ENCODE measurements at places on chromosomes 4 and X.

- DNase-seq = peak; percentile 76
Observed at GRCh38 chr4:129095811-129096454, at the start of gene C4orf33. Gene C4orf33, plus strand, starts transcription at chr4:129096152. Its CDS starts 6,459 bp downstream, at chr4:129102611.

GRCh38 chr4:1329408-1330371 is 17.3 kb upstream of the UVSSA start:
- no peak for DNase-seq

DNA sequence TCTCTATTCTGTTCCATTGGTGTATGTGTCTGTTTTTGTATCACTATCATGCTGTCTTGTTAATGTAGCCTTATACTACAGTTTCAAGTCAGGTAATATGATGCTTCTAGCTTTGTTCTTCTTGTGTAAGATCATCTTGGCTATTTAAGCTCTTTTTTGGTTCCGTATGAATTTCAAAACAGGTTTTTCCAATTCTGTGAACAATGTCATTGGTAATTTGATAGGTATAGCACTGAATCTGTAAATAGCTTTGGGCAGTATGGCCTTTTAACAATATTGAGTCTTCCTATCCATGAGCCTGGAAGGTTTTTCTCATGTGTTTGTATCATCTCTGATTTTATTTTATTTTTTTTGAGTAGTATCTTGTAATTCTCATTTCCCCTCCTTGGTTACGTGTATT is 94.3 kb downstream of the ANAPC10 start:
- no peak for DNase-seq

DNA sequence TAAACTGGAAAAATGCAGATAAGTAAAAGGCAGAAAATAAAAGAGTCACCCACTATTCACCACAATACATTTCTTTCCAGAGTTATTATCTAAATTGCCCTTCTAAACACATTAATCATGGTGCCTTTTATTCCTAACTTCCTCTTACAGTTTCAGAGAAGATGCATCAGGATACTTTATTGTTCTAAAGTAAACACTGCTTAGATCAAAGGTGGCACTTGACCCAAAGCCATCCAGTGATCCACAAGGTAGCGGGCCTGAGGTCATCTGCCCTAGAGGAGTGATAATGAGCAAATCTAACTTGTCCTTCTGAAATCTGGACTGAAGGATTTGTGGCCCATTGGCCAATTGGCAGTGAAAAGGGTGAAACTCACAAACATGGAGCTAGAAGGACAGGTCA is 12.0 kb upstream of the TMEM154 start:
- DNase-seq = no peak

DNA sequence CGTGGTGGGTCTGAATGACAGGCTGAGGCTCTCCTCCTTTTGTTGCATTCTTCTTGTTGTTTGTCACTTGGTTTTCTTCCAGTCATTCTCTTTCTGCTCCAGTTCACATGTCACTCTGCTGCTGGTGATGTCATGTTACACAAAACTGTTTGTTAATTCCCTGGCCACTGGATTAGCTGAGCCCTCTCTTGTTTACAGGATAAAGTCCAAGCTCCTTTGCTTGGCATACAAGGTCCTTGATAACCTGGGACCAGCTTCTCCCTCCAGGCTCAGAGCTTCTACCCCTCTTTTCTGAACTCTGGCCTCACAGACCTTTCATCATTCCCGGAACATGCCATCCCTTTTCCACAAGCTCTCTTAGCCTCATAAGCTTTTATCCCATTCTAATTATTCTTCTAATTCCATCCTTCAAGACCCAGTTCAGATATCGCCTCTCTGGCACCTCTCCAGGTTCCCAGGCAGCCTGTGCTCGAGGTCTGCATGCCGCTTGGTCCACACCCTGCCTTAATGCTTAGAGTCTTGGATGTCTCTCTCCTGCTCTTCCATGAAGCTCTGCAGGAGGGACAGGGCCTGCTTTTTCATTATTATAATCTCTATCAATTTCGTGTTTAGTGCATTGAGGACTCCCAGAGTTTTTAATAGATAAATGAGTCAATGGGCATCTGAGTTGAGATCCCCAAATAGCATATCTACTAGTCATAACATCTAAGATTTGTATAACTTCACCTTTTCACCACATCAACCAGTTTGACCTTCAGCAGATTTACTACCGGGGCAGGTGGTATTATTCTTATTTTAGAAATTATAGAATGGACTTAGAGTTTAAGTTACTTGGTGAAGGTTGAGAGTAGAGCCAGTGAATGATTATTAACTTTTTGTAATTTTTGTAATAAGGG is 98.7 kb downstream of the TMEM131L start:
- DNase-seq = no peak

DNA sequence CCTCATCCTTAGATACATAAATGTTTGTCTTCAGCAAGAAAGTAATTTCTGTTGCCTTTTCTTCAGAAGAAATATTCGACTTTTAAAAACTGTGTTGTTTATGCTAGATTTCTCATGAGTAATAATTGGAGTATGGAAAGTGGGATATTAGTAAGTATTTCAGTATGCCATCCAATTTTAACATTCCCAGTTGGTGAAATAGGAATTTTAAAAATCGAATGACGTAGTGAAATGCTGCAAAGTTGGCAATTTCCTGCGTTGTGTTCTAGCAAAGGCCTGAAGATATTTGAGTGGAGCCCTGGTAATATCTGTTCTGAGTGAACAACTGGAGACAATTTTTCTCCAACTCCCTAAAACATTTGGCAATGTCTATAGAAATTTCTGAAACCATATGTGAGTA is 190.1 kb downstream of the ZNF330 start:
- no peak for DNase-seq

DNA sequence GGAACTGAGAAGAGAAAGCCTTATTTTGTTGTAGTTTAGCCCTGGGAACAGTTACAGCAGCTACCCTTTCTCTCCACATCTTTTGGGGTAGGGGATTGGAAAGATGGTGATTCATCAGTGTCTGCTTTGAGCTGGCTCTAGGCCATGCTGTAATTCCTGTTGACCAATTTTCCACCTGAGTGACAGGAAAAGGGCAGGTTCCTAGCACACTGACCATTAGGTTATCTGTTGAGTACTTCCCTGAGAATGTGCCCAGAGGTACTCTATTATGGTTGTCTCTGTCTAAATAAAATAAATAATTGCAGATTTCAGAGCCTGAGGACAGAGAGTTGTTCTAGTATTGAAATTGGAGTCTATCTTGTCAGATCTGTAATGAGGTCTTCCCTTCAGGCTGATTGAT is 109.0 kb downstream of the ENOX2 start:
- no peak for DNase-seq

GRCh38 chr4:170497689-170498088 is 407.9 kb upstream of the AADAT start:
- DNase-seq = no peak

- no peak for DNase-seq
Observed at GRCh38 chrX:153433781-153434285, 12.0 kb downstream of the TREX2 start.

GRCh38 chr4:169070071-169070894 is 60.2 kb upstream of the CBR4 start:
- peak; percentile 73 for DNase-seq

DNA sequence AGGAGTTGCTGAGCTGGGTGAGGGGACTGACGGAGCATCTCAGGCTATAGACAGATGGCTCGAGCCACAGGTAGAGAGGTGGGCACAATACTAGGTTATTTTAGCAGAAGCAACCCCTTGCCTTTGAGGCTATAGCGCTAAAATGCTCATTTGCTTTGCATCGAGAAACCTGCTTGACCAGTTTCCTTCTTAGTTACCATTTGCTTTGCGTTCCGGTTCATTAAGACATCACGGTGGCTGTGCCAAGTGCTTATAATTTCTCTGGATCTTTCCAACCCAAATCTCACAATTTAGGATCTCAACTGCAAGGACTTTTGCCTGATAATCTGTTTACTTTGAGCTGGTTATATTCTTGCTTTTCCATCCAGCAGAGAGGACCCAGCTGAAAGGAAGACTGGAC is 40.8 kb downstream of the DLG3 start:
- DNase-seq = no peak

DNA sequence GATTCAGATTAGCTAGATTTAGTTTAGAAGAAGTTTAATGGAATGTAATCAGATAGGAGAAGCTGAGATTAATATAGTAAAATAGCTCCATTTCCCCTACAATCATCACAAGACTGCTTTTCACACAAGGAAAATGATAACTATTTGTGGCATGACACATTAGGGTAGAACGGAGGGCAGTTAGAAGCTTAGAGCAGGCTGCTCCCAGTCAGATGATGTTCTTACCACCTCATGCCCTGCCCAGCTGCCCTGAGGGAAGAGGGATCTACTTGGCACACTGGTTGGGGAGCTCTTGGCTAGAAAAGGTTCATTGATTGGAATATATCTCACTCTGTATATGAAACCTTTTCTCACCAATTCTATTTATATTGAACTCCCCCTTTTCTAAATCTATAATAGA is 180.7 kb upstream of the IL15 start:
- no peak for DNase-seq

DNA sequence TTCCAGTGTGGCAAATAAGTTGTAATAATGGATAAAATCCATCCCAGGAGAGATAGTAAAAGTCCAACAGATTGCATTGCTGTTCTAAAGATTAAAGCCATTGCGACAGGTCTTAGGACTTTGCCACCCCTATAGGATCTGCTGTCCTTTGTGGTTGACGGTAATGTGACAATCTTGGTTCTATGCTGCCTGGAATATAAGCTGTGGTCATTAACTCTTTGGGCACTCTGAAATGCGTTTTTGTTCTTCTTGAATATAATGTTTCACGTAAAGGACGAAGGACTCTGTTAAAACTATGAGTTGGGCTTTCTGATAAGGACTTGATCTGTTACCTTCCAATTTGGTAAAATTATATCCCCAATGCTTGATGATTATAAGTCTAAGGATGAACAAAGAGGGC is at the start of gene CLDN24:
CLDN24 (minus strand) TSS at position 101 of the 400 bp plus-strand sequence; CDS start at position 101, 0 bp downstream.
- DNase-seq = no peak

DNA sequence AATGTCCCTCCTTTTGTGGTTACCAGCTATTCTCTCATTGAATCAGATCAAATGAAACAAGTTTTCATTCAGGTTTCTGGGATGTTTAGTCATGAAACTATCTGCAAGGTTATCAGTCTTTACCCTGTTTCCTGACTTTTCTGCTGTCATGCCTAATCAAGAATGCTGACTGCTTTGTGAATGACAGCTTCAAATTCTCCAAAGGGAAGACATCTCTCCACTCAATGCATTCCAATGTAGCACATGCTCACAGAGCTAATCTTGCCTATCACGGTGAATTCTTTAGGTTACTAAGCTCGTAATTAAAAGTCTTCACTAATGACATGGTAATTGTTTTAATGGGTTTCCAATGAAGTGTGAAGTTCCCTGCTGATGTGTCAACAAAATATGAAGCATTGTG is 1068.5 kb downstream of the PCDH7 start:
- DNase-seq = no peak

GRCh38 chr4:151649479-151649878 is 111.3 kb downstream of the GATB start:
- no peak for DNase-seq

DNA sequence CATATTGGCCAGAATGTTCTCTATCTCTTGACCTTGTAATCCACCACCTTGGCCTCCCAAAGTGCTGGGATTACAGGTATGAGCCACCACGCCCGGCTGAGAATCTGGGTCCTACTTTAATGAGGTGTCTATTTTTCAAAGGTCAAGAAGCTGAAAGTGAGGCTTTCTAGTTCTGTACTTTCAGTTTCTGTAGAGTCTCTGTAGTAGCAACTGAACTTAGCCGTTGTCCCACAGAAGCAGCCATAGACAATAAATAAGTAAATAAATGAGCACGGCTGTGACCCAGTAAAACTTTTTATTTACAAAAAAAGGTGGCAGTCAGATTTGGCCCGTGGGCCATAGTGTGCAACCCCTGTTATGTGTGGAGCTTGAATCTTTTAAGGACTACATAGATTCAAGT is 92.0 kb downstream of the FNIP2 start:
- DNase-seq = no peak

DNA sequence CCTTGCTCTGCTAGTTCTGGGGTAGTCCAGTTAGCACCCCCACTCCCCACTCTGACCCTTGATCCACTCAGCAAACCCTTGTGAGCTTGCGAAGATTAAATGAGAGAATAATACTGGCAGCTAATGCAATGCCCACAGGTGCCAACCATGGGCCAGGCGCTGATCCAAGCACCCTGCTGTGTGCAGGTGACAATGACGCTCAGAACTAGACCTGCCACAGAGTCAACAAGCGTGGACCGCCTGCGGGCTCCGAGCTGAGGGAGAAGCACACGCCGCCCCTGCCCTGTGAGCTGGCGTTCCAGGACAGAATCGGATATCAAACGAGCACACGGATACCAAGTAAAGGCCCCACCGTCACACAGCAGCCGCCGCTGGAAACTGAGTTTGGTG is 129.2 kb downstream of the FAM53A start:
- no peak for DNase-seq

GRCh38 chr4:83080561-83080960 is 34.0 kb downstream of the PLAC8 start:
- no peak for DNase-seq

DNA sequence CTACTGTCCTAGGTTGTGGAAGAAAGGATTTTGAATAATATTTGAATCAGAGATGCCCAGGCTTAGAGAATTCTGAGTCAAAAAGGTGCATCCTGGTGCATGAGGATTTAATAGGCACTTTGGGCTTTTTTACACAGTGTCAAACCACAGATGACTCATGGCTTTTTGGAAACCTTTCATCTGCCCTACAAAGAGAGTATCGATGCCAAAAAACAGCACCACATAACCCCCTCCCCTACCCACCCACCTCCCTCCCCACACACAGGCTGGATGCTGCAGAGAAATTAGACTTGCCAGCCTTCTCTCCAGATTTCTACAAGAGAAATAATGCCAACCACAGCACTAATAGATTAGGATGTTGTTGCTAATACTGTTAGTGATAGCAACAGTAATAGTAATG is 779.3 kb downstream of the NLGN4X start:
- no peak for DNase-seq

DNA sequence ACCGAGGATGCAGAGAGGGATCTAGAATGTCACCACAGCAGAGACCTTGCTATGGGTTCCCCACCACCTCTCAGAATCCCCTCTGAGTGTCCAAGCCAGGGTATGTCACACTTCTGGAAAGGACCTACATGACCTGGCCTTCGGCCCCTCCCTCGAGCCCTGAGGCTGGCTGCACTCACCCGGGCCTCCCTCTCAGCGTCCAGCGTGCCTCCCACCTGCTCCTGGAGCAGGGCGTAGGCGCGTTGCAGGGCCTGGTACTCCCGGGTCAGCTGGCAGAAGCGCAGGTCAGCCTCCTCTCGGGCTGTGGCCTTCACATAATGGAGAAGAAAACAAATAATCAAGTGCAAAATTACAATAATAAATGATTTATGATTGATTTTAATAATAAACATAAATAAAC is 43.9 kb upstream of the C4orf50 start:
- DNase-seq = no peak
